ENCODE measurements at places on chromosomes 12 and 14. TPM values are rescaled to one million over a fixed set of nuclear protein-coding genes. Genes with fewer than 3 reads are reported as not detected.

The CYP27B1 gene
- total RNA-seq = 1.7 TPM

The AQP2 gene
- not detected for total RNA-seq

DNA sequence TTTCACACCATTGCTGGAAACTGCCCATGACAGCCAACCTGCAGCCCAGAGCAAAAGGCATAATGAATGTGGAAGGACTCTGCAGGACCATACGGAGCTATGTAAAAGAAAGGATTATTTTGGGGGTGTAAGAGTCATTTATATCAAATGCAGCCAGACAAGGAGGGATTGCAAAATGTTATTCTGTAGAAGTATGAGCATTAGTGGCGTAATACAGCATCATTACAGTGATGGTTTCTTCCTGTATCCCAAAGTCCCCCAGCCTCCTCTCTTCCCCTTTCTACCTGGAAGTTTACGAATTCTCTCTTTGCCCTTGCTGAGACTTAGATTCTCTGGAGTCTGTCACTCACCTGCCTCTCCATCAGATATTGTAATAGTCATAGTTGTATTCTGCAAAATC is 89.9 kb downstream of the BORCS5 start:
- DNase-seq = no peak

- no peak for DNase-seq
Observed at GRCh38 chr12:49895773-49896172, 7.9 kb downstream of the FAIM2 start.

DNA sequence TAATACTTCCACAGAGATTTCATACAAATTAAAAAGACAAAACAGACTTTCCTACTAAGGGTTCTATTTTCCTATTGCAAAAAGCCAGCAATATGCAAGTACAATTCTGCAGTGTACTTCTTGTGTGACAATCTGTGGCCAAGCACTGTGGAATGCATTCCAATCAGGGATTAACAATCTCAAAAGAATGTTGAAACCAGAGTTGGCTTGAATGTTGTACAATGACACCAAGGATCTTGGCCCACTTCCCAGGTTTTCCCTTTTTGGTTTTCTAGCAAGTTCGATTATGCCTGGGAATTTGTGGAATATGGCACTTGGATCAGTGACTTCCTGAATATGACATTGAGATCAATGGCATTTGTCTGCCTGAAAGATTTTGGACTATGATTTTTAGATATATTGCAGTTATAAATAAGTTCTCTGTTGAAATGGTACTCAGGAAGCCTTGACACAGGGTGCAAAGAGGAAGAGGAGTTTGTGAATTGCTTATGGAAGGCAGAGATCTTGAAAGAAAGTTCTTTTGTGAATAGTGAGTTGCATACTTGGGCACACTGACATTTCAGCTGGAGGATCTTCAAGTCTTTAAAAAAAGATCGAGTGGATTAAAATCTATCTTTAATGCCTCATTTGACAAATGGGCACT is 81.4 kb upstream of the FERMT2 start:
- no peak for DNase-seq

DNA sequence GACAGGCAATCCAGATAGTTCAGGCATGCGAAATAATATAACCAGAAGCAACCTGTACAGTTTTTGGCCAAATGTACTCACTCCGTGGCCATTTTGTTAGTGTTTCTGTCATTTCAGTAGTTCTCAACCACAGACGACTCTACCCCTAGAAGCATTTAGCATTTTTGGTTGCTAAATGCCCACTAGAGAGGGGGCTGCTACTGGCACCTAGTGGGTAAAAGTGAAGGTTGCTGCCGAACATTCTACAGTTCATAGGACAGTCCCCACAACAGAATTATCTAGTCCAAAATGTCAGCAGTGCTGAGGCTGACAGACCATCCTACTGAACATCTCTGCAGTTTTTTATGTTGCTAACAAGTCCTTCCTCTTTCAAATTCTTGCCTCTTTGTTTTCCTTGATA is 107.4 kb downstream of the TSHR start:
- no peak for DNase-seq

Data from osteocyte (in vitro differentiated cells).